Kidney (tissue), 22 donors: ENCODE measurements at places on chromosomes 11 and 22.

GRCh38 chr11:117950993-117951961 lies 22.1 kb upstream of the TMPRSS13 start:
- DNase-seq: no peak

DNA sequence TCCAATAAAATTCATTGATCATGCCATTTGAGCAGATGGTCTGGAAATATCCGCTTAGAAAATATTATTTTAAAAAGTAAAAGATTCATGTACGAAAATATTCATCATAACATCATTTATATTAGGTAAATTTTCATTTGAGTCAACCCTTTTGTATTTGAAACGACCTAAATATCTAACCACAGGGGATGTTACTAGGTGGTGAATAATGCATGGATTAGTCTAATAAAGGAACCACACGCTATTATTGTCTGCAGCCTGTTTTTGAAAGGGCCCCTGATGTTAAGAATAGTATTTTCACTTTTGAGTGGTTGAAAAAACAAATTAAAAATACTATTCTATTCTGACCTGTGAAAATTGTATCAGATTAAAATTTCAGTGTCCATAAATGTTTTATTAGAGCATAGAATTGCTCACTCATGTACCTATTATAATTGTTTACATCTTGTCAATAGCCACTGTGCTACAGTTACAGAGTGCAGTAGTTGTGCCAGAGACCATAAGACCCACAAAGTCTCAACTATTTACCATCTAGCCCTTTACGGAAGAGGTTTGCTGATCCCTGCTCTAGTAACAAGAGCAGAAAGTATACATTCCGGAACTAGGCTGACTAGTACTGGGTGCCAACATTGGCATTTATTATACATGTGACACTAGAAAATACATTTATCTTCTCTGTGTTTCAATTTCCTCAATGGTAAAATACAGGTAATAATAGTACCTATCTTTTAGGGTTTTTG lies 176.1 kb downstream of the LRRC4C start:
- DNase-seq: no peak

GRCh38 chr11:125168918-125169456 lies 4.4 kb downstream of the PKNOX2 start:
- no peak for DNase-seq

DNA sequence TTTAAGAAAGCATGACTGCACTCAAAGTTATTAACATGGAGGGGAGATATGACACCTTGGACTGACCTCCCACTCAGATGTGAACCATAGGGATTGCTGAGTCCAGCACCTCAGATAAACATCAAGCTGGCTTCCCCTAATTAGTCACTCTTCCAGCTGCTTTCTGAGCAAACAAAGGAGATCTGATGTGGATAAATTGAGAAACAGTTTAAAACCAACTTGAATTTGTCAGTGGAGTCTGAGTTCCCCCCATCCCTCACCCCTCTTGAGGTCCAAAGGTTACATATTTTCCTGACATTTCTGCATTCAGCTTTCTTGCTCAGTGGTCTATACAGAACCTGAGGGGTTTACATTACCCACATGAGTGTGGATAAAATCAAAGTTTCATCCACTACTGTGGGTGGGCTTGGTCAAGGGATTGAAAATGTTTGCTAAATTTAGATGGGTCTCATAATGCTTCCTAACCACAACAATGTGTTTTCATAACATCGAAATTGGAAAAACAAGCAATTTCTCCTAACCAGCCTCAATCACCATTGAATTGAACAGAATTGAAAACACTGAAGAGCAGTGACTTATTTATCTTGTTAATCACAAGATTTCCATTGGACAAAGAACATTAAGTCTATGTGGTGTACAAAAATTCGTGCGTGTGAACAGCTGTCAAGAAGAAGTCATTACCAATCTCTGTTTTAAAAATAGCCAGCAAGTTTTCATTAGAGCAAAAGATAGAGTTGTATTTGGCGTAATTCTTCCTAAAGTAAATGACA lies 292.3 kb downstream of the METTL15 start:
- no peak for DNase-seq

DNA sequence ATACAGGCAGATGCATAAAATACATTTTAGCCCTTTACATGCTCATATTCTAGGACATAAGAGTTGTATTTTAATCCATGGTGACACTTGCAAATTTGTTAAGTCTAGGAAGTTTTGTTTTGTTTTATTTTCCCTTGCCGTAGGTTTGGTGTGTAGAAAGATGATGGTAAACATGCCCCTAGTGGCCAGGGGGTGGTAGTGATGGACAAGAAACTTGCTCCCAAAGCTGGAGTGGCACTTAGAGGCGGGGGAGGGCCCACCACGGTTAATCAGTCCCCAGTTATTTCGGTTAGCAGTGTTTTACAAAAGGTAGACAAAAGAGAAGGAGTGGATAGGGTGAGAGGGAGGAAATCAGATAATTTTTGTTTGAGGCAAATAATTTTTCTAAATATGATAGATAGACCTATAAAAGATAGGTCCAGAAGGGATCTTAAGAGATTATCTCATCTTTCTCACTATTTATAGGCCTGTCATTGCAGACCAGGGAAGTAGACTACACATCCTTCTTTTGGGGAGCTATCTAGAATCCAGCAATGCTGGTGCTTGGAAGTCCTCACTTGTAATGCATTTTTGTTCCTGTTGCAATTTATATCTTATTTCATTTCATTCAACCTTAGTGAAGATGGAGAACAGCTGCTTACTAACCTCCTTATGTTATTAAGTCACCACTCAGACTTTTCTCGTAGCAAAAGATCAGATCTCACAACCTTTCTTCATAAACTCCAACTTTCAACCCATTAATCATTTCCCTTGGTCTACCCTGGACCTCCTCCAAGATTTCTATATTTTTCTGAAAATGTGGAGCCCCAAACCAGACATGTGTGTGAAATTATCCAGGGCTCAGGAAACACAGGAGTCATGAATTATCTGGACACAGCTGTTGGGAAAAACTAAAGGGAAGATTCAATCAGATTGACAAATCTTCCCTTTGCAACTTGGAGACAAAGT lies 5.9 kb upstream of the BDNF start:
- peak; percentile 42 for DNase-seq

DNA sequence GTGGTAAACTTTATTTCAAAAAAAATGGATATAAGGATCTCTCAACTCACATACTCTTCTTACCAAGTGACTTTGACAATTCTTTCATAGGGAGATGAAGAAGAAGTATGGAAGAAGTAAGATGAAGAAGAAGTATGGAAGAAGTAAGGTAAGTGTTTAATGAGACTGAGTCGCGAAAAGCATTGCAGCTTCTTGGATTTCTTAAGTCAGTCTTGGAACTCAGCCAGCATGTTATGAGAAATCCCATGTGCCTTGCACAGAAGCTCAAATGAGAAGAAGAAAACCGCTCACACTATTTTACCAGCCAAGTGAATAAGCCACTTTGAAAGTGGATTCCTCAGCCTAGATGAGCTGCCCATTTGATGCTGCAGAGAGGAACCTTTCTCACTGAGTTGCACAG lies 332.0 kb upstream of the CCDC179 start:
- DNase-seq: no peak

- DNase-seq: no peak
Measured at GRCh38 chr22:44894321-44894720, 115.5 kb downstream of the PHF21B start.

GRCh38 chr22:31126128-31126868 lies 3.5 kb downstream of the INPP5J start:
- DNase-seq: no peak

DNA sequence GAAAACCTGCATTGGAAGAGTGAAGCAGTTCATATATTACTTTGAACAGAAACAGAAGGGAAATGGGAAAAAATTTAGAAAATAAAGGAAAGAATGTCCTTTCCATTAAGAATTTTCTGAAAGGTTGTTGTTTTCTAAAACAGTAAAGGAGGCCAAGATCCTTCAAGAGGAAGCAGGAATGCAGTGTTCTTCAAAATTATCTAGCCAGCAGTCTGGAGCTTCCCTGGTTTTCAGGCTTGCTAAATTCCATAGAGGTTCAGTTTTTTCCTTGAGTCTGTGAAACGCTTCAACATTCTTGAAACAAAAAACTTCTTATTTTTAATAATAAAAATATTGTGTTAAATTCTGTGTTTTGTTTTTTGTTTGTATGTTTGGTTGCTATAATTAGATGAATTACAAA lies 189.0 kb upstream of the ANO3 start:
- DNase-seq: no peak

DNA sequence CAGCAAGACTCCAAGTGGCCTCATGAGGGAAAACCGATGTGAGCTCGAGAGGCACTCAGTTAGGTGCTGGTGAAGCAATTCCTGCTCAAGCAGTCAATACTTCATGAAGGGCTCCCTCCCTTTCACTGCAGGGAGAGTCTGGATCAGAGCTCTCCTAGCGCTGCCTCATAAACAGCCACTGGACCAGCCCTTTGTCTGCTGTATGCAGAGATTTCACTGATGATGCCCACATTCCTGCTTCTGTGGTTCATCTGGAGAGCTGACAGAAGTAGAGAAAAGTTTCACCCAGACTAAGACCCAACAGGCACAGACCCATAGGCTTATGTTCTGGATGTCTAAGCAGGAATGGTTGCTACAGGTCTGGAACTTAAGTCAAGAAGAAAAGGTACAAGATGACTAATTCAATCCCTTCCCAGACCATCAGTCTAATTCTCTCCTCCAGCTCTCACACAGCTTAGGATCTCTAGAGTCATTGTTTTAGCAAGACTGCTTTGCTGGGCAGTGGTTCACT lies 4.0 kb downstream of the UCP2 start:
- no peak for DNase-seq

- peak; percentile 87 for DNase-seq
Measured at GRCh38 chr11:65493367-65494176, 5.3 kb upstream of the MALAT1 start.

DNA sequence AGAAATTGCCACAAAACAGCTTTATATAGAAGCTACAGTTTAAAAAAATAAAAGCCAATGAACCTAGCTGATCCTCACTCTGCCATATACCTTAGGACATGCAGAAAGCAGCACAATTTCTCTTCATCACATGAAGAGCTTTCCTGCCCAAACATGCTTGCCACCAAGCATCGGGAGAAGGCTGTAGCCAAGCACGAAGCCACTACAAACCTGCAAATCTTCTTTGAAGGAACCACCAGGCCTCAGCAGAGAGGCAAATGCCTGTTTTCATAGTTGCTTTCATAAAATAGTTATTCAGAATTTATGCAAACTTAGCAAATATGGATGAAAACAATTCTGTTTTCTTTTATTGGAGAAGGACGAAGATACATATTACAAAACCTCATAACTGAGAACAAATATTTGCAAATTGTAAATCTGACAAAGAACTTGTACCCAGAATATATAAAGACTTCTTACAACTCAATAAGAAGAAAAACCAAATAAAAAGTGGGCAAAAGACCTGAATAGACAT lies 100.3 kb downstream of the RBFOX2 start:
- DNase-seq: no peak

GRCh38 chr11:9943386-9944110 lies 279.7 kb downstream of the SWAP70 start:
- no peak for DNase-seq
